ENCODE measurements at places on chromosomes 2 and 18.

GRCh38 chr2:12896318-12896982 lies 179.7 kb downstream of the TRIB2 start:
- no peak for DNase-seq

DNA sequence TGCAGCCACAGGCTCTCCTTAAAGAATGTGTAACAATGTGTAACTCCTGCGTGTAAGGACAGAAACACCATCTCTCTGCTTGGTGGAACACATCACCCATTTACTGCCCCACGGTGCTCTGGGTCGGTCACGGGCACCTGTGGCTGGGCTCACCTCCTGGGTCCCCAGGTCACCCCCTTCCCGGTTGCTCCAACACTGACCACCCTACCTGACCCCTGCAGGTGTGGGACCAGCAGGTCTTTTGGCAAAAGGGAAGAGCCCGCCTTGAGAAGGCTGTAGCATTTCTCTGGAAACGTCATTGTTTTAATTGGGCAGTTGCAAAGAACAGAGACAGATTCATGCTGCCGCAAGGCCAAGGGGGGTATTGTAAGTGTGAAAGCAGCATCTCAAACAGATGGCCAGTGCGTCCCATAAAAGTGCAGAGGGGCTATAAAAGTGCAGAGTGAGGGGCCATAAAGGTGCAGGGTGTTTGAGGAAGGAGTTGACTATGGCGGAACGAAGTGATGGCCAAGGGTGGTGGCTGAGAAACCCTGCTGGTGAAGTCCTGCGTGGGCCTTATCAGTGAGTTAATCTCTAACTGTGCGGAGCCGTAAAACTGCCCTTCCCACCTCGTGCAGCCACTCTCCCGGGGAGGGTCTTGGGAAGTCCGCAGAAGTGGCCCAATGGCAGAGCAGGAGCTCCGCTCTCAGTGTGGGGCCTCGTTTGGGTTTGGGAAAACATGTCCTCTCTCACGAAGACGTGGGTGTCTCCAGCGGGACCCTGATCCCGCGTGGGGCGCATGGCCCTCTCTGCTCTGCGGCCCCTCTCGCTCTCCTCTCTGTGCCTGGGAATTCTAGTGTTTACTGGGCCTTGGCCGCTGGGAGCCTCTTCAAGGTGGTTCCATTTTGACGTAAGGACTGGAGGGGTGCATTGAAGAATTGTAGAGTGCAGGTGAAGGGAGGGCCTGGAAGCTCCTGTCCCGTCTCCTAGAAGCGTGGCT lies 13.7 kb upstream of the NEU4 start:
- no peak for DNase-seq

GRCh38 chr2:132522901-132523300 lies 106.3 kb downstream of the GPR39 start:
- no peak for DNase-seq

GRCh38 chr2:64040161-64040560 lies 20.9 kb upstream of the VPS54 start:
- no peak for DNase-seq

- DNase-seq = no peak
Measured at GRCh38 chr2:241945311-241945710, 75.8 kb downstream of the RTP5 start.

- DNase-seq = no peak
Measured at GRCh38 chr2:33425161-33425560, 51.3 kb upstream of the RASGRP3 start.

DNA sequence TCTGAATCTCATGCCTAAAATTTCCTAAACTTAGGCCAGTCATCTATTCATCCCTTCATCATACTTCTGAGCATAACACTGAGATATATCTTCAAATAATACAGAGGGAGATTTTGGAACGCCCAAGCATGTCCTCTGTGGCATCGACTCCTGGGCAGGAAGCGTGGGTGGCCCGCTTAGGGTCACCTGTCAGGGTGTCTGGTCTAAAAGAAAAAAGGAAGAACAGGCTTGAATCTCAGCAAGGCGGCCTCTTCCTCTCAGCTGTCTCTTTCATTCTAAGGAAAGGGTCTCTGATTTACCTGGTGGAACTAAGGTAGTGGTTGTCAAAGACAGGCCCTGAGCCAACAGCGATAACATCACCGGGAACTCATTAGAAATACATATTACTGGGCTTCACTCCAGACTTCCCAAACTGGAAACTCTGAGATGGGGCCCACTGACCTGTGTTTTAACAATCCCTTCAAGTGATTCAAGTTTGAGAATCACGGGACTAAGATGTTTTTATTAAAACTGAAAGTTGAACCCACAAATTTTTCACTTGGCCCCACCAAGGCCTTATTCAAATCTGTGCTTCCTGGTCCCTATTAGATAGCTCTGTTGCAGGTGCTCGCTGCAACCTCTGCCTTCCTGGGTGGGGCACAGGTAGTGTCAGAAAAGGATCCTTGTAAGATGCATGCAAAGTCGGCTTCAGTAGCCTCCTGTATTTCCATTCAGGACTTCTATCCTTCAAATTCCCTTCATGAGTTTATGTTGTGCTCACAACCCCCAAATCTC lies 162.3 kb upstream of the CCDC68 start:
- DNase-seq = no peak

- DNase-seq = no peak
Measured at GRCh38 chr2:197234671-197235191, 75.8 kb downstream of the ANKRD44 start.

GRCh38 chr2:84940088-84940470 lies 30.9 kb upstream of the KCMF1 start:
- DNase-seq = no peak

- no peak for DNase-seq
Measured at GRCh38 chr2:191815010-191815409, 31.9 kb downstream of the CAVIN2 start.

- no peak for DNase-seq
Measured at GRCh38 chr2:10784719-10785118, 27.9 kb downstream of the PDIA6 start.

DNA sequence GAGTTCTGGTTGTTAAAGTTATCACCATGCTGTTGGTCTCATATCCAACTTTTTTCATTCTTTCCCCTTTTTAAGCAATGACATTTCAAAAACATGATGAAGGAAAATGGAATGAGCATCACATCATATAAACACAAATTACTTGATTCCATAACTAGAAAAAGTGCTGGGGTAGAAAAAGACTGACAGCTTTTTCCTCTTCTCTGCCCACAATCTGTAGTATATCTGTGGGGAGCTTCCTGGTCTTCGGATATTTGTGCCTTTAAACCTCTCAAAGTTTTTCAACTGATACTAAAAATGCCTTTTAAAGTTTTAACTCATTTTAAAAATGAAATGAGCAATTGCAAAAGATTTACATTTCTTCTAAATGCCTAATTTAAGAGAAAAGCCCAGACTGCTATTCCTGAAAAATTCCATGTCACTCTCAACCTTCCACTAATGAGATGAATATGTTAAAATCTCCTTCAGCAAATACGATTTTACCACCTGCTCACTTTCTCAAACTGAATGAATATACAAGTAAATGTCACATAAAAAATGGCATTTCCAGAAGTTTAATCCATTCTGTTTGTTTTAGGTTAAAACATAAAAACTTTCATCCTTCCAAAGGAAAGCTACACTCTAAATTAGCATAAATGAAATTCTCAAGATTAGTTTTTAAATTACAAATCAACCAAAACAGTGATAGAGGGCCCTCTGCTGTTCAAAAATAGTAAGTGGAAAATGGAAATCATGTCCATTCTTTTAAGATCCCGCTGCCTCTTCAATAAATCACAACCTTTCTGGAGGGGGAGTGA lies 2.1 kb downstream of the DNAH7 start:
- no peak for DNase-seq

- no peak for DNase-seq
Measured at GRCh38 chr18:57621246-57621604, 411 bp downstream of the NARS1 start.

GRCh38 chr18:13539050-13539449 lies 187.3 kb downstream of the FAM210A start:
- no peak for DNase-seq

DNA sequence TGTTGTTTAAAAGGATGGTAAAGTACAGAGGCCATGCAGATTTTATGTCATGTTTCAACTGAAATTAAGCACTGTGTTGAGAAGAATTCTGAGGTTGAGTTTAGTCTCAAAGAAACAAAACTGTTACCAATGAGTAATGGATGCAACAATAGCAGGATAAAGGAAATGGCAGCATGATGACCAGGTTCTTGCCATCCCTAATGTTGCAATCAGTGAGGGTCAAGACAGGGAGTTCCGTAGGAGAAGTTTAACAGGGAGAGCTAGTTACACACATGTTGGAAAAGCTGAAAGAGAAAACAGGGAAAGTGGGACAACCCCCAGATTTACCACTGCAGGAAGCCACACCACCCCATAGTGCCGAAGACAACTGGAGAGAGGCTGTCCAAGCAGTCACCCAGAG lies 343.8 kb upstream of the EPHA4 start:
- DNase-seq = no peak

Data from thoracic aorta (tissue), 2 donors.